ENCODE measurements at places on chromosomes 6 and 20.

DNA sequence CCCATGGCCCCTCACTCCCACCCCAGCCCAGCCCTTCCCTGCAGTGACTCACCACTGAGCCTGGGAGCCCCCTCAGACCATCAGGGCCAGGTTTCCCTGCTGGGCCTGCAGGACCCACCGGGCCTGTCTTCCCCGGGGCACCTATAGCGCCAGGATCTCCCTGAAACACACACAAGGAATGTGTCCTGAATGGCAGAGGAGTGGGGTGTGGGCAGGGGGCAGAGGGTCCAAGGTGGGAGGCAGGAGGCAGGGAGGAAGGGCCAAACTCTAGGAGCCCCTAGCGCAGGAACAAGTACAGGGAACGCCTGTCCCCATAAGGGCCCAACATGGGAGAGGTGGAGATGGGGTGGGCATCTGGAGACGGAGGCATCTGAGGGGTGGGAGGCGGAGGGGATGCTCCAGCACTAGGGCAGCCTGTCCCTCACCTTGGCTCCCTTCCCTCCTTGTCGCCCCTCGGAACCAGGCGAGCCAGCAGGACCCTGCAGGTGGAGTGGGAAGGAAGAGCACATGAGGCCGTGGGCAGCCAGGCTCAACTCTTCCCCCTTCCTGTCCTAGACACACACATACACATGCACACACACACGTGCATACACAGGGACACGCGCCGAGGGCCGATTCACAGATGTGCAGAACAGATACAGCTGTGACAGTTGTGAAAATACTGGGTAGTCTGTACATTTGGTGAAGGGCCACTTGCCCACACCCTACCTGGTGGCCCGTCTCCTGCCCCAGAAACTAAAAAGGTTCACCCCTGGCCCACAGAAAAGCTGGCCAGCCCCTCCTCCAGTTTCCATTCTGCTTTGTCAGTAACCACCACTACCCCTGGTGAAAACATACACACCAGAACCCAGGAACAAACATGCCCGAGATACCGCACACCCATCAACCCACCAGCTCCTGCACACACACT lies 24.6 kb downstream of the COL11A2 start:
- DNase-seq, result no peak

GRCh38 chr6:52511572-52512151 lies 65.2 kb downstream of the TRAM2 start:
- no peak for DNase-seq

- no peak for DNase-seq
Measured at GRCh38 chr6:113595911-113596376, 261.2 kb upstream of the MARCKS start.

- no peak for DNase-seq
Measured at GRCh38 chr6:129882510-129883023, 21.5 kb upstream of the TMEM244 start.

DNA sequence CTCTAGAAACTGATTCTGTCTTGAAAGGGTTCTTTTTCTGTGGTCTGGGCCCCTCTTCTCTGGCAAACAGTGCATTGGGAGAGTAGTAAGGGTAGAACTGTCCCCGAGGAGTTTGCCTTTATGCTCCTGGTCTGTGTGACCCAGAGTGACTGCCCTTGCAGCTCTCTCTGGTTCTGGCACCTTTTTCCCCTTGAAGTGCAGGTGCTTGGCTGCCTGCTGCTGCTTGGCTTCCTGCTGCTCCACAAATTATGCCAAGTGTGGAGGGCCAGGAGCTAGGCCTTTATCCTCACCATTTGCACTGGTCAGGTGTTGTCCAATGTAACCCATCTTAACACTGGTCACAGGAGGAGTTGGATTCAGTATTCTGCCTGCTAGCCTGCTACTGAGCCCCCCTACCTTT lies 11.2 kb downstream of the KIZ start:
- no peak for DNase-seq
